T-helper 2 cell treated with Interferon-gamma antibody and Interleukin-4, amounts not matched to agents 5 μg/mL and 100 μg/mL, for 36 hours (primary cell): ENCODE measurements at places on chromosomes 2 and 18.

DNA sequence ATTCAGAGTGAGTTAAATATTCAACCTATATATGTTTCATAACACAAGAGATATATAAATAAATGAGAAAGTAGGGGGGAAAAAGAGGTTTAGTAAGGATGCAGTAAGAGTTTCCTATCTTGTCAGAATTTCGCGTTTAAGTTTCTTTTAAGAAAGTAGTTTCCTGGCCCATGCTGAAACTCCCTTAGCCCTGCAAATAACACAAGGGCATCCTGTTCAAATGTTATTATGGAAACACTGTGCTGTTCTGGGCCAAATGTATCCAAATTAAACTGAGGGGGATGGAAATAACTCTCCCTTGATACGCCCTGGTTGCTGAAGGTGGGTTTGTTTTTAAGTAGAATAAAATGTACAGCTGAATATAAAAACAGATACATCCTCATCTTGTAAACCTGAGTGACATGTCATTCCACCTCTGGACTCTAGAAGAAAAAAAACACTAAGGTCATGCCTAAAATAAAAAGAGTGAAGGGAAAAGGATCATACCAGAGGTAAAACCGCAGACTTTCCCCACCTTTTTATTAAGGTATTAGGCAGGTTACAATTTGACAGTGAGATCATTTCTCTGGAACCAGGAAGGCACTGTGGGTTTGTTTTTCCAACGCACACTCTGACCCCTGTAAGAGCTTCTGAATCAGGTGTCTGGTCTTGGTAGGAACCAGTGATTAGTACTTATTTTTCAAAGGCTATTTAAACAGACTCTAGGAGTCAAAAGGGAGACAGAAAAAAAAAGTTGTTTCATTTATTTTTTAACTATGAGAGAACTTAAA, 16.7 kb downstream of the BCL2 start:
- DNase-seq = no peak
- no peaks in the 10 kb centered on the region for H3K27me3 ChIP-seq
- H3K36me3 ChIP-seq = peaks cover 71% of the 10 kb centered on the region
- peak overlapping the region; percentile 66 for H3K4me3 ChIP-seq
- H3K27ac ChIP-seq = peak overlapping the region; percentile 73

- no peaks in the 10 kb centered on the region for H3K36me3 ChIP-seq
- no peak overlapping the region for H3K27ac ChIP-seq
- peaks cover 11% of the 10 kb centered on the region for H3K4me1 ChIP-seq
- no peak overlapping the region for H3K4me3 ChIP-seq
- no peak for DNase-seq
Measured at GRCh38 chr2:74816540-74817303, 17.2 kb upstream of the HK2 start.

DNA sequence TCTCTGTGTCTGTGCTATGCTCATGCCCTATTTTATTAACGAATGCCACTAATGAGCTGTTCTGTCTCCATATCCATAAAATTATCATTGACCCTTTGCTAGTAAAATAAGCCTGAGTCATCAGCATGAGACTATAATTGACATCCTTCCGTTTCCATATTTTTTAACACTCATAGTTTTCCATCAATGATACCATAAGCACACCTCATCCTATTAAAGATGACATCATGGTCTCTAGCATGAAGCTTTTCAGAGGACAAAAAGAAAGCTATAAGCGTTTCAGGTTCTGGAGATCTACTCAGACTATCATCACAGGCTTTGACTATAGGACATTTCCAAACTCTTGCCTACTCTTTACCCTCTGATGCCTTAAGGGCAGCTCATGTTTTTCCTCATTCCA, 1.2 kb upstream of the DSC2 start:
- no peaks in the 10 kb centered on the region for H3K4me1 ChIP-seq
- no peak overlapping the region for H3K4me3 ChIP-seq
- DNase-seq = no peak
- H3K27me3 ChIP-seq = peaks cover 23% of the 10 kb centered on the region
- H3K27ac ChIP-seq = no peak overlapping the region

DNA sequence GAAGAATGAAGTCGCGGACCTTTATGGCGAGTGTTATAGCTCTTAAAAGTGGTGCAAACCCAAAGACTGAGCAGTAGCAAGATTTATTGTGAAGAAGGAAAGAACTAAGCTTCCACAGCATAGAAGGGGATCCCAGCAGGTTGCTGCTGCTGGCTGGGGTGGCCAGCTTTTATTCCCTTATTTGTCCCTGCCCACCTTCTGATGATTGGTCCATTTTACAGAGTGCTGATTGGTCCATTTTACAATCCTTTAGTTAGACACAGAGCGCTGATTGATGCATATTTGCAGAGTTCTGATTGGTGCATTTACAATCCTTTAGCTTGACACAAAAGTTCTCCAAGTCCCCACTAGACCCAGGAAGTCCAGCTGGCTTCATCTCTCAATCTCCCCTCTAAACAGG, 36.3 kb upstream of the EN1 start:
- H3K27ac ChIP-seq = no peak overlapping the region
- peaks cover 3% of the 10 kb centered on the region for H3K4me1 ChIP-seq
- no peak for DNase-seq
- H3K27me3 ChIP-seq = no peaks in the 10 kb centered on the region
- H3K36me3 ChIP-seq = no peaks in the 10 kb centered on the region

DNA sequence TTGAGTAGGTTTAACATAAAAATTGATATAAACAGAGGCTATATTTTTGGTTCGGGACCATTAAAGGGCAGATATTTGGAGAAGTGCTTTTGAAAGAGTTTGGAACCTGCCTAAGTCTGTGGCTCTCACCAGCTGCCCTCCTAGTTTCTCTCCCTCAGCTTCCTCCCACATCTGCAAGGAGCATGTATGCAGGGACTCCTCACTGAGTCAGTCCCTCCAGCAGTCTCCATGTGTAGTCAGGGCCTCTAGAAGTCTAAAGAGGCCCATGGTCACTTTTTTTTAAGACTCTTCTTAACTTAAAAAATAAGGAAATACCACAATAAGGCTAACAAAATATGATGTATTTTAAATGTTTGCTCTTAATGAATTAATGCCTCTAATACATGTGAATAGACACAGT, 220.0 kb upstream of the TANK start:
- no peaks in the 10 kb centered on the region for H3K27me3 ChIP-seq
- peaks cover 5% of the 10 kb centered on the region for H3K4me1 ChIP-seq
- no peaks in the 10 kb centered on the region for H3K36me3 ChIP-seq
- no peak overlapping the region for H3K4me3 ChIP-seq

- peaks cover 4% of the 10 kb centered on the region for H3K27me3 ChIP-seq
- H3K4me3 ChIP-seq = no peak overlapping the region
- H3K36me3 ChIP-seq = no peaks in the 10 kb centered on the region
- H3K27ac ChIP-seq = no peak overlapping the region
- no peak for DNase-seq
Measured at GRCh38 chr2:6784291-6784690, 81.4 kb downstream of the CMPK2 start.

- H3K4me1 ChIP-seq = peaks cover 37% of the 10 kb centered on the region
- no peaks in the 10 kb centered on the region for H3K27me3 ChIP-seq
- peaks cover 45% of the 10 kb centered on the region for H3K36me3 ChIP-seq
- peak overlapping the region; percentile 93 for H3K27ac ChIP-seq
Measured at GRCh38 chr2:27967076-27967475, 76.5 kb downstream of the BABAM2 start.

DNA sequence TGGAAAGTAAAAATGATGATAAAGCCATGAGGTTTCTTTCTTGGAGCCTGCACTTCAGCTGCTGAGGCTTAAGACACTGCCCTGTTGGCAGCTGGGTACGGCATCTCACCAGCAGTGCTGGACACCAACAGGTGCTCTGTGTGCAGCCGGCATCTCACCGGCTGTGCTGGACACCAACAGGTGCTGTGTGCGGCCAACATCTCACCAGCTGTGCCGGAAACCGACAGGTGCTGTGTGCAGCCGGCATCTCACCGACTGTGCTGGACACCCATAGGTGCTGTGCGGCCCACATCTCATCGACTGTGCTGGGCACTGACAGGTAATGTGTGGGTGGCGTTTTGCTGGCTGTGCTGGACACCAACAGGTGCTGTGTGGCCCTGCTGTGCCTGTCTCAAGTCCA, 190.8 kb downstream of the TMEM18 start:
- no peak overlapping the region for H3K27ac ChIP-seq
- H3K4me1 ChIP-seq = no peaks in the 10 kb centered on the region
- no peaks in the 10 kb centered on the region for H3K27me3 ChIP-seq
- no peak for DNase-seq
- H3K4me3 ChIP-seq = no peak overlapping the region
- H3K36me3 ChIP-seq = no peaks in the 10 kb centered on the region

DNA sequence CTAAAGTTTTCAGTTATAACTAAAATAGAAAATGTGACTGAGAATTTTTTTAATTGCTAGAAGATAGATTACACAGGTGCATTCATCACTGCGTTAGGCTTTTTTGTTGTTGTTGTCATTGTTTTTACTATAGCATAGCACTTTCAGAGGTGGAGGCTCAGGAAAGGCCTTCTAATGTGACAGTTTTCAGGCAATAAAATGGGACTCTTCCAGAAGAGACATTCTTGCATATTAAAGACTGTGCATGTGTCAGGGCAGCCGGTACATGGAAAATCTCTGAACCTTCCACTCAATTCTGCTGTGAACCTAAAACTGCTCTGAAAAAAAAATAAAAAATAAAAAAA, 175.2 kb downstream of the METTL4 start:
- no peaks in the 10 kb centered on the region for H3K4me1 ChIP-seq
- peaks cover 7% of the 10 kb centered on the region for H3K27me3 ChIP-seq
- H3K27ac ChIP-seq = no peak overlapping the region

DNA sequence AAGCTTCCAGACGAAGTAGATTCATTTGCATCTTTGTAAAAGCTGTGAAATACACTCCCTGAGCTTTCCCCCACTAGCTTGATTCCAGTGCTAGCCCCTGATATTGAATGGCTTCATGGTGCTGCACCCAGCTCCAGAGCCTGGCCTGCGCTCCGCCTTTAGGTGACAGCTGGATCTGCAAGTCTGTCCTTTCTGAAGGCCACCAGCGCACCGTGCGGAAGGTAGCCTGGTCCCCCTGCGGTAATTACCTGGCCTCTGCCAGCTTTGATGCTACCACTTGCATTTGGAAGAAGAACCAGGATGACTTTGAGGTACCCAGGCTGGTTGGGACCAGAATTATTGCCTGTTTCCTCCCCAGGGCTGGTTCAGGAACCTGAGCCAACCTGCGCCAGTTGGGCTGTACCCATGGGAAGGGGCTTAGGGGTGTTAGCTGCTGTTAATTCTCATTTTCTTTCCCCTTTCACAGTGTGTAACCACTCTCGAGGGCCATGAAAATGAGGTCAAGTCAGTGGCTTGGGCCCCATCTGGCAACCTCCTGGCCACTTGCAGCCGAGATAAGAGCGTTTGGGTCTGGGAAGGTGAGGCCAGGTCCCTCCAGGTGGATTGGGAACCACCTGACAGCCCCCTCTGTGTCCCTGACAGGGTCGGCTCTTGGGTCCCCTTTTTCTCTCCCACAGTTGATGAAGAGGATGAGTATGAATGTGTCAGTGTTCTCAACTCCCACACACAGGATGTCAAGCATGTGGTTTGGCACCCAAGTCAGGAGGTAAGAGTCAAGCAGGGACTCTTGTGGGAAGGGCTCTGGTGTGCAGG, 1.3 kb downstream of the CIAO1 start:
- peaks cover 28% of the 10 kb centered on the region for H3K4me1 ChIP-seq
- H3K4me3 ChIP-seq = peak overlapping the region; percentile 99
- peaks cover 45% of the 10 kb centered on the region for H3K36me3 ChIP-seq
- no peaks in the 10 kb centered on the region for H3K27me3 ChIP-seq

DNA sequence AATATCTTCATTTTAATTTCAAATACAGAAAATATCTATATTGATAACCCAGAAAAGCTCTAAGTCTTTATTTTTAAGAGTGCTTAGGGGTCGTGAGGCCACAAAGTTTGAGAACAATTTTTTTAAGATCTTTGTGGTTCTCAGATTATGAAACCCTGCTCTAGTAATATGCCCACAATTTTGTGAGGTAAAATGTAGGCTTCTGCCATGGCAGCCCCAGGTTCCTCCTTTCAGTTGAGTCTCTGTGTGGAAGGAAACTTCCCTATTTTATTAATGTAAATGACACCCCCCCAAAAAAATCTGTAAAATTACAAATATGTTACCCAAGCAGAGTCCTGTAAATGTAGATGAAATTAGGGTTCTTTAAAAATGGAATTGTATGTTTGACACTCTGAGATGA, 600.5 kb downstream of the SATB2 start:
- H3K4me1 ChIP-seq = no peaks in the 10 kb centered on the region
- no peak overlapping the region for H3K27ac ChIP-seq
- H3K4me3 ChIP-seq = no peak overlapping the region
- H3K27me3 ChIP-seq = no peaks in the 10 kb centered on the region
- no peaks in the 10 kb centered on the region for H3K36me3 ChIP-seq

GRCh38 chr2:152037743-152038435, 61.0 kb downstream of the CACNB4 start:
- H3K27ac ChIP-seq = no peak overlapping the region
- no peak for DNase-seq
- no peak overlapping the region for H3K4me3 ChIP-seq

GRCh38 chr2:128488434-128488833, 169.8 kb upstream of the HS6ST1 start:
- H3K4me1 ChIP-seq = peaks cover 15% of the 10 kb centered on the region
- H3K4me3 ChIP-seq = no peak overlapping the region
- H3K36me3 ChIP-seq = no peaks in the 10 kb centered on the region
- no peak for DNase-seq
